Liver (tissue), 10 donors: ENCODE measurements at places on chromosomes 2 and 18. TPM values are rescaled to one million over a fixed set of nuclear protein-coding genes. Genes with fewer than 3 reads are reported as not detected.

GRCh38 chr2:218024336-218024735 is 21.5 kb upstream of the TNS1 start:
- no peak for DNase-seq

DNA sequence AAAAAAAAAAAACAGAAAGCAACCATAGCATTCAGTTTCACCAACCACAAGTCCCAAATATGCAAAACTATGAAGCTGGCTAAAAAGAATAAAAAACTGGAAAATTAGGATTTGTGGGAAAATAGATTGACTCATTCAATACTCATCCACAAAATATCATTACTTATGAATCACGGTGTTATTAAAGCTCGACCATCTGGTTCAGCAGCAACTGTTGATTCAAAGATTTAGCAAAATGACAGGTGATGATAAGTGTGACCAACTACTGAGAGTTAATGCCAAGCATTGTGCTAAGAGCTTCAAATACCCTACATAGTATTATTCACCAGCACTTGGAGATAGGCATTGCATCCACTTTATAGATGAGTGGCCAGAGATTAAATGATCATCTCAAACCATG is 26.2 kb upstream of the XDH start:
- DNase-seq = no peak

- no peak for DNase-seq
These were observed 66.5 kb upstream of the ACKR3 start for GRCh38 chr2:236503100-236503499.

SPP2 gene
- total RNA-seq = 76.7 TPM

CEP192 gene
- total RNA-seq = 32.4 TPM

DPY30 gene
- total RNA-seq = 32.5 TPM
